Naive thymus-derived CD4-positive, alpha-beta T cell (primary cell): ENCODE measurements at places on chromosomes 4 and X.

GRCh38 chr4:77636902-77637301, 31.3 kb downstream of the CXCL13 start:
- H3K27me3 ChIP-seq, result no peaks in the 10 kb centered on the region
- H3K4me1 ChIP-seq, result no peaks in the 10 kb centered on the region
- DNase-seq, result no peak
- H3K36me3 ChIP-seq, result no peaks in the 10 kb centered on the region
- no peak overlapping the region for H3K4me3 ChIP-seq

DNA sequence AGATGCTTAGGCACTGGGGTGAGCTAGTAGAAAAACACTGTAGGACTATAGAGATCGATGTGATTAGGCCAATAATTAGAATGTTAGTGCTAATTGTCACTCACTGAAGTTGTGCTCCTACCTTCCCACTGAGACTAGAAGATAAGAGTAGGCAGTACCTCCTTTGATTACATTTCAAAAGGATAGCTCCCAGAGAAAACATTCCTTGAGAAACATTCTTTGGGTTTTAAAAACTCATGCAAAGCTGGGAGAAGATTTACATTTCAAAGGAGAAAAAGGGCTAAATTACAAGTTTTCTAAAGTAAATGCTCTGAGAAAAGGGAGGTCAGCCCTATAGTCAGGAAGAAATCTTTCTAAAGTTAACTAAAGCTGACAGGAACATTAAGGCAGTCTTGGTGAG, 860.3 kb upstream of the NDST4 start:
- no peaks in the 10 kb centered on the region for H3K27me3 ChIP-seq
- H3K27ac ChIP-seq, result no peak overlapping the region
- H3K4me3 ChIP-seq, result no peak overlapping the region

DNA sequence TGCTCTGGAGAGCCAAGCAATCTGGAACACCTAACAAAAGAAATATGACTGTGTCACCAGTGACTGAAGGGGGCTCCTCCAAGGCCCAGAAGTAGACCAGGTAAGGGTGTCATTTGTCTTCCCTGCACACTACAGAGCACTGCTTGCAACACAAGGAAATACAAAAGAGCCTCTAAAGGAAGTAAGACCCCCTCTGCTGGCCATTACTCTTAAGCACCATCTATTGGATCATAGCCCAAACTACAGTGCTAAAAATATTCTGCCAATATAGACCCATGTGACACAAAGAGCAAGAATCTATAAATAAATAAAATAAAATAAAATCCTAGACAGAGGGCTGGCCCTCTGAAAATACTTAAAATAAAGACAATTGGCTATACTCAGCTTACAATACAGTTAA, 528.7 kb downstream of the TMA16 start:
- no peaks in the 10 kb centered on the region for H3K27me3 ChIP-seq
- no peaks in the 10 kb centered on the region for H3K36me3 ChIP-seq
- no peak overlapping the region for H3K27ac ChIP-seq
- no peak overlapping the region for H3K4me3 ChIP-seq
- DNase-seq, result no peak
- H3K4me1 ChIP-seq, result no peaks in the 10 kb centered on the region

GRCh38 chrX:103839404-103839803, 7.3 kb upstream of the RAB9B start:
- H3K27ac ChIP-seq, result no peak overlapping the region
- H3K4me1 ChIP-seq, result no peaks in the 10 kb centered on the region
- no peak for DNase-seq
- no peaks in the 10 kb centered on the region for H3K27me3 ChIP-seq
- no peak overlapping the region for H3K4me3 ChIP-seq

- H3K4me1 ChIP-seq, result no peaks in the 10 kb centered on the region
- H3K36me3 ChIP-seq, result no peaks in the 10 kb centered on the region
Measured at GRCh38 chr4:117093571-117093970, 8.2 kb upstream of the TRAM1L1 start.
